ENCODE measurements at places on chromosomes 5 and 9. TPM values are rescaled to one million over a fixed set of nuclear protein-coding genes. Genes with fewer than 3 reads are reported as not detected.

NMUR2 gene
- not detected for total RNA-seq

TMOD1 gene
- total RNA-seq, result 1.1 TPM

NMRK1 gene
- total RNA-seq, result 26.1 TPM

FGF1 gene
- total RNA-seq, result under 0.01 TPM

TAF11L5 gene
- total RNA-seq, result not detected

TBC1D2 gene
- 8.5 TPM for total RNA-seq

FOXD4 gene
- total RNA-seq, result 0.19 TPM

CD180 gene
- total RNA-seq, result not detected

SMIM32 gene
- not detected for total RNA-seq

HAVCR2 gene
- 0.67 TPM for total RNA-seq

FGD3 gene
- 0.19 TPM for total RNA-seq

PCDHB11 gene
- total RNA-seq, result 0.65 TPM

CRB2 gene
- total RNA-seq, result not detected

GRXCR2 gene
- not detected for total RNA-seq

PCDHA4 gene
- 0.10 TPM for total RNA-seq

Measured in vein endothelial cell (primary cell).